WTC11 (cell line): ENCODE measurements at places on chromosomes 7 and 10.

- no peak for DNase-seq
Observed at GRCh38 chr7:127322351-127322750, 69.6 kb upstream of the GRM8 start.

- DNase-seq: no peak
Observed at GRCh38 chr10:131685576-131685975, 215.2 kb upstream of the PPP2R2D start.

GRCh38 chr10:119500821-119501220 lies 41.7 kb downstream of the RGS10 start:
- no peak for DNase-seq

- no peak for DNase-seq
Observed at GRCh38 chr10:77906951-77907421, 19.6 kb downstream of the DLG5 start.

DNA sequence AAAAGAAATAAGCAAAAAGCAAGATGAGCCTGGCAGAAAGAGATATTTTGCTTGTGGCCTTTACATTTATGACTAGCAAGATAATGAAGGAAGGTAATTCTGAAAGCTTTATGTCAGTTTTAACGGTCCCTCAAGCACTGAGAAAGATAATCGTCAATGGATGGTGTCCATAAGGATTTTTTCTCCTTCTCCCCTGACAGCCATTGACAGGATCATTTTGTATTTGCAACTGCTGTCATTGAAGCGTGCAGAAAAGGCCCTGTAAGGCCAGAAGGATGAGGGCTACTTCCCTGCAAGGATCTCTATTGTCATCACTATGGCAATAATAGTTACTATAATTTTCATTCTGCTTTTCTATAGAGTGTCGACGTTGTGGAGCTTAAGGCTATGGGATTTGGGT lies 994 bp upstream of the LRGUK start:
- DNase-seq: no peak

GRCh38 chr7:77674878-77675277 lies 21.4 kb upstream of the RSBN1L start:
- DNase-seq: no peak

DNA sequence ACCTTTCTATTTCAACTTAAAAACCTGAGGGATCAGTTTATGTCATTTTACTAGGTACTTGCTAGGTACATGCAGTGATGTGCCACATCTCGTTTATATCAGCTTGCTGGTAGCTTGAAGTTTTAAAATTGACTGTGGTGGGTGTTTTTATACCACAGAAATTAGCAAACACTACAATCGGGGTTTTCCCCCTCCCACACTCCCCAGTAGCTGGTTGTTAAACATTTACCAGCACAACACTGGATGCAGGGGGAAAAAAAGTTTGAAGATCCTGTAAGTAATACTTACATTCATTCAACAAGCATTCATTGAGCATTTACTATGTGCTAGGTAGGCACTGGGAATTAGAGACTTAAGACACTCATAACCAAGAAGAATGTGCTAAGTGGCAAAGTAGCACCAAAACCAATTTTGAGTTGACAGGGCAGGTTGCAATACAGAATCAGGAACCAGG lies 32.6 kb downstream of the USP6NL start:
- no peak for DNase-seq
